Prostate gland (tissue), 2 donors: ENCODE measurements at places on chromosomes 3 and 15. TPM values are rescaled to one million over a fixed set of nuclear protein-coding genes. Genes with fewer than 3 reads are reported as not detected.

LTK gene
- 1.5 TPM for total RNA-seq

ZNF35 gene
- 7.1 TPM for total RNA-seq

AADACL2 gene
- total RNA-seq, result not detected

GRCh38 chr3:33718595-33718907, 497 bp upstream of the CLASP2 start:
- DNase-seq, result no peak
- H3K27me3 ChIP-seq, result no peaks in the 10 kb centered on the region
- no peaks in the 10 kb centered on the region for H3K36me3 ChIP-seq
- peak overlapping the region; percentile 91 for H3K4me3 ChIP-seq
- no peaks in the 10 kb centered on the region for H3K4me1 ChIP-seq

DNA sequence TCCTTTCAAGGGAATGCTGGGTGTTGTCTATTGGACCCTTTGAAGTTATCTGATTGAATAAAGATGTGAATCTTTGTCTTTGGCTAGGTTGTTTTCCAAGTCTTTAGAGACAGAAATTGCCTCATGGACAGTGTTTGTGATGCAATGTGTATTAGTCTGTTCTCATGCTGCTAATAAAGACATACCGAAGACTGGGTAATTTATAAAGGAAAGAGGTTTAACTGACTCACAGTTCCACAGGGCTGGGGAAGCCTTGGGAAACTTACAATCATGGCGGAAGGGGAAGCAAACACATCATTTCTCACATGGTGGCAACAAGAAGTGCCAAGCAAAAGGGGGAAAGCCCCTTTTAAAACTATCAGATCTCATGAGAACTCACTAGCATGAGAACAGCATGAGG, 88.8 kb upstream of the PLXND1 start:
- H3K4me1 ChIP-seq, result no peaks in the 10 kb centered on the region
- no peaks in the 10 kb centered on the region for H3K27me3 ChIP-seq
- no peaks in the 10 kb centered on the region for H3K36me3 ChIP-seq
- no peak for DNase-seq
- no peak overlapping the region for H3K4me3 ChIP-seq
- H3K27ac ChIP-seq, result no peak overlapping the region

DNA sequence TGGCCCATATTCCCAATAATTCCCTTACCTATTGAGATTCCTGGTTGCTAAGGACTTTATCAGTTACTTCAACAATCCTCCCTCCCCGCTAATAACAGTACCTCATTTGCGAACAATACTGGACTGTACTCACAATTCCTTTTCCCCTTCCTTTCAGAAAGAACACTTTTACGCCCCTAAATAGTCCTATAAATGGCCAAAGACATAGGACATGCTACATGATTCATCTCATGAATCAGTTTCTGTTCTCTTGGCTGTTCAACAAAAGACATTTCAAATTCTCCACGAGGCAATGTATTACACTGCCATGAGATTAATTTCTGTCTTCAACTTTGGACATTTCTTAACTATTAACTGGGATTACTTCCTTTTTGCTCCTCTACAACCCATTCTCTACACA, 264.4 kb downstream of the TIGIT start:
- H3K27me3 ChIP-seq, result no peaks in the 10 kb centered on the region
- no peak for DNase-seq
- H3K36me3 ChIP-seq, result no peaks in the 10 kb centered on the region
- no peak overlapping the region for H3K4me3 ChIP-seq
- no peaks in the 10 kb centered on the region for H3K4me1 ChIP-seq

GRCh38 chr15:89496155-89497098, at the start of gene RHCG:
Gene RHCG (minus strand): TSS chr15:89496583. CDS start chr15:89496544, 39 bp downstream.
- peaks cover 5% of the 10 kb centered on the region for H3K27me3 ChIP-seq
- no peaks in the 10 kb centered on the region for H3K36me3 ChIP-seq
- no peaks in the 10 kb centered on the region for H3K4me1 ChIP-seq
- H3K27ac ChIP-seq, result no peak within 1 kb of the TSS
- no peak for DNase-seq

- H3K27me3 ChIP-seq, result no peaks in the 10 kb centered on the region
- no peak overlapping the region for H3K4me3 ChIP-seq
- H3K27ac ChIP-seq, result no peak overlapping the region
Measured at GRCh38 chr15:23035964-23036566, 3.3 kb downstream of the TUBGCP5 start.

GRCh38 chr3:195227871-195228270, 43.1 kb downstream of the XXYLT1 start:
- no peaks in the 10 kb centered on the region for H3K4me1 ChIP-seq
- DNase-seq, result no peak
- H3K4me3 ChIP-seq, result no peak overlapping the region
- no peaks in the 10 kb centered on the region for H3K27me3 ChIP-seq

DNA sequence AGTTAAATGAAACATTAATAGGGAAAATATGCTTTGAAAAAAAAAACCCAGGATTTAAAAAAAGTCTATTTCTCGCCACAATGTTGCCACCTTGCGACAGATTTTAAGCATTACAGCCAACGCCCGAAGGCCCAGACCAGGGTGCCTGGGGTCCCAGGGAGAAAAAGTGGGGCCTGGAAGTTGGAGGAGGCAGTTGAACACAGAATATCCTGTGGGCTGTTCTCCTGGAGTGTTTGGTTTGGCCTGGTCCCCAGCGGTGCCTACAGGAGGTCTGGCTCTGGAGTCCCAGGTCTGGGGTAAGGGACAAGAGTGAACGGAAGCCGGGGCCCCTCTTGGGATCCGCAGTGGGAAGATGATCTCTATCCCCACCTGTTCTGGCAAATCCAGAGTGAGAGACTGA, 3.4 kb downstream of the RNU6-1 start:
- DNase-seq, result no peak
- peaks cover 1% of the 10 kb centered on the region for H3K27me3 ChIP-seq
- no peak overlapping the region for H3K27ac ChIP-seq
- no peaks in the 10 kb centered on the region for H3K36me3 ChIP-seq
- peaks cover 17% of the 10 kb centered on the region for H3K4me1 ChIP-seq
